ENCODE measurements at places on chromosomes 7 and 10.
A peak's percentile ranks its signal among the peaks of the same experiment; 100 is the strongest.

DNA sequence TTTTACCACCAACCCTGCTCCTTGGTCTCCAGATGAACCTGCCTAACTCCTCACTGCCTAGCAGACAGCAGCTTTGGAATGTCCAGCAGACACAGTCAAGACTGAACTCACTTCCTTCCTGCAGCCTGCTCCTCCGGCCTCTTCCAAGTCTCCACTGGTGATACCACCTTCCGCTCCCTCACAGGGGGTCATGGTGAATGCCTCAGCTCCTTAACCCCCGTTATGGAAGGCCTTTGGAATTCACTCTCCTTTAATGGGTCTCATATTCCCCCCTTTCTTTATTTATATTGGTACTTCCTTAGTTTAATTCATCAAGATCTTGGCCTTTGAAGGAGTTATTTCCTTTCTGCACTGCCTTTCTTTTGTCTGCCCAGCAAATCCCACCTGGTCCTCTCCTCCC is 44.9 kb upstream of the ZNF32 start:
- no peak for DNase-seq

DNA sequence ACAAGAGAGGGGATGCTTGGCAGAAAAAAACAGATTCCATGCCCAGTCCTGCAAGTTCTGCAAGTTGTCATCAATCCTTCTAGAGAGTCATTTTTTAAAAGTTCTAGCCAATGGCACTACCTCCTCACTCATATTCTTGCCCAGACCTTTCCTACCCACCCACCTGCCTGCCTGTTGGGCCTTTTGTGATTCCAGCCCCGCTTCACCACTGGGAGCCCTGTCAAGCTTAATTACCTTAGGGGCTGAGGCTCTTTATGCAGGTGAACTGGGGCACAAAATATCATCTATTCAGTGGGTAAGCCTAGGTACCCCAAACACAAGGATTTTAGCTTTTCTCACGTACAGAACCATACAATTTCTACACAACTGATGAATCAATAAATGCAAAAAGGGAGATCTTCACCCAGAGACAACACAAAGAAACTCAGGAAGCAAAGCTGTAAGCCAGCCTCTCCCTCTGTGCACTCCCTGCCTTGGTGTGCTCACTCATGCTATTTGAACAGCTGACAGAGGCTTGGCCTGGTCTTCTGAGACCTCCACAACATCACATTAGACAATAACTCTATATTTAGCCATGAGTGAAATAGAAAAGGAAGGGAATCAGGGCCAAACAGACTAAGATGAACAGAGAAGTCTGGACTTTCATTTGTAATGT is 222.6 kb downstream of the HTR7 start:
- no peak for DNase-seq

GRCh38 chr7:30559611-30560010 is 35.1 kb upstream of the GARS1 start:
- DNase-seq, result no peak

- no peak for DNase-seq
These were observed 76.7 kb downstream of the ANK3 start for GRCh38 chr10:60312818-60313588.

GRCh38 chr7:72057796-72058195 is 354.3 kb downstream of the CALN1 start:
- DNase-seq, result no peak

DNA sequence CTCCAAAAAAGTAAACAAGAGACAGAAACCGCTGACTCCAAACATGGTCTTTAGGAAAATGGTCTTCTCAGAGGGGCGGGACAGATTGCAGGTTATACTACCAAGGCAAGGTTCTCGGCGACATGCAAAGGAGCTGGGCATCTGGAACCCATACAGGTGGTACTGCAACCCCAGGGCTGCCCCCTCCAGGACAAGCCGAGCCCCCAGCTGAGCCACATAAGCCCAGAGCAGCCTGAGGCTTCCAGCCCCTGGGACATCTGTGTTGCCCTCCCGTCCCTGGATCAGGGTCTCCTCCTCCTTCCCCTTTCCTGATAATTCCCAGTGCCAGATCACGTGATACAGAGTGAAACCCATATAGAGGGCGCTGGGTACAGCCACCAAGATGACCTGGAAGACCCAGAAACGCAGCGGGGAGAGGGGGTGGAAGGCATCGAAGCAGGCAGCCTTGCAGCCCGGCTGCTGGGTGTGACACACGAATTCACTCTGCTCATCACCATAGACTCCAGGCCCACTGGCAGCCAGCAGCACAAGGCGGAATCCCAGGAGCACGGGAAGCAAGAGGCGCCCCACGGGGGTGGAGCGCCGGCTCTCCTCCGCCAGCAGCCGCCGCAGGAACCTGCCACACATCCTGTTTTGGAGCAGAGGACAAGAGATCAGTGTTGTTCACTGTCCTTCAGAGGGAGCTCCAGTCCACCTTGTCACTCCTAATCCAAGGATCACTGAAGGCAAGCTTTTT is at the start of gene GJC3:
TSS of gene GJC3 (minus strand) at position 627 of the 736 bp plus-strand sequence. CDS start at position 627, 0 bp downstream.
- DNase-seq, result peak; percentile 27

DNA sequence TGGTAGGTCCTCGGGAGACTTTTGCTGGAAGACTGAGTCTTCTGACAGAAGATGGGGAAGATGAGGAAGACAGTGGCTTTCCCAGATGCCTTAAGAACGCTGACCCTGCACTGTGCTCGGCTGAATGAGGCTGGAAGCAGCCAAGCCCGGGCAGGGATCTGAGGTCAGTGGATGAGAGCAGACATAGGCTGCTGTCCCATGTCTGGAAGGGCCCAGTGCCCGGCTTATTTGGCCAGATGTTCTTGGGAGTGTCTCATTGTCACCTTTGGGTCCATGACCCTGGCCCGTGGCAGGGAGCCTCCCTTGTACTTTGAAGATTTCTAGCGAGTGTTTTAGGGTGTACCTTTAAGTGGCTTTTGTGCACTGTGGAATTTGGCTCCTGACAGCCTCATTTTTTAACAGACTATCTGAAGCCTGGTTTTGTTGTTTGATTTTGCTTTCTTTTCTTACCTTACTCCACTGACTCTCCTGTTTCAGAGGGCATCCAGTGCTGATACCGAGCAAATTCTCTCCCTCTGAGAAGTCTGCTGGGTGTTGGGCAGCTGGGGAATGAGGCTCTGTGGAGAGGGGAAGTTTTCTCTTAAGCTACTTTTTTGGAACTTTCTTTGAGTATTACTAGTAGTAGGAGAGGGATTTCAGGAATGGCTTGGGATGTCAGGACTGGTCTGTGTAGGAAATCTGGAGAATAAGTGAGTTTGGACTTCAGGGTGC is 61.4 kb downstream of the CREB5 start:
- no peak for DNase-seq

GRCh38 chr7:772005-772294 is 44.9 kb upstream of the PRKAR1B start:
- no peak for DNase-seq

DNA sequence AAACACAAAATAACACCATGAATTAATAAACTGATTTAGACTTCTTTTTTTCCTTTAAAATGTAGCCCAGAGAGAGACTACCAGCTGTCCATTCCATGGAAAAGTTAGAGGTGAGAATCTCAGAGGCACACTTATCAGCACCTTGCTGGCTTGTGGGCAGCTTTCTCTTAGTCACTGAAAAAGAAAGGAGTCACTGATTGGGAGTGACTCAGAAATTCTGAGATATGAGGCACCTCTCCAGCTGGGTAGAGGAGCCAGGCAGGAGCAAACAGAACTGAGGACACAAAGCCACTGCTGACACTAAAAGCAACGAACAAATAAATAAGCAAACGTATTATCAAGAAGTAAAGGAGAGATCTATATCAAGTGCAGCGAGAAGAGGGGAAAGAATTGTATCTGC is 310.6 kb downstream of the PARD3 start:
- no peak for DNase-seq

GRCh38 chr10:112812586-112812985 is 137.5 kb upstream of the TCF7L2 start:
- no peak for DNase-seq

DNA sequence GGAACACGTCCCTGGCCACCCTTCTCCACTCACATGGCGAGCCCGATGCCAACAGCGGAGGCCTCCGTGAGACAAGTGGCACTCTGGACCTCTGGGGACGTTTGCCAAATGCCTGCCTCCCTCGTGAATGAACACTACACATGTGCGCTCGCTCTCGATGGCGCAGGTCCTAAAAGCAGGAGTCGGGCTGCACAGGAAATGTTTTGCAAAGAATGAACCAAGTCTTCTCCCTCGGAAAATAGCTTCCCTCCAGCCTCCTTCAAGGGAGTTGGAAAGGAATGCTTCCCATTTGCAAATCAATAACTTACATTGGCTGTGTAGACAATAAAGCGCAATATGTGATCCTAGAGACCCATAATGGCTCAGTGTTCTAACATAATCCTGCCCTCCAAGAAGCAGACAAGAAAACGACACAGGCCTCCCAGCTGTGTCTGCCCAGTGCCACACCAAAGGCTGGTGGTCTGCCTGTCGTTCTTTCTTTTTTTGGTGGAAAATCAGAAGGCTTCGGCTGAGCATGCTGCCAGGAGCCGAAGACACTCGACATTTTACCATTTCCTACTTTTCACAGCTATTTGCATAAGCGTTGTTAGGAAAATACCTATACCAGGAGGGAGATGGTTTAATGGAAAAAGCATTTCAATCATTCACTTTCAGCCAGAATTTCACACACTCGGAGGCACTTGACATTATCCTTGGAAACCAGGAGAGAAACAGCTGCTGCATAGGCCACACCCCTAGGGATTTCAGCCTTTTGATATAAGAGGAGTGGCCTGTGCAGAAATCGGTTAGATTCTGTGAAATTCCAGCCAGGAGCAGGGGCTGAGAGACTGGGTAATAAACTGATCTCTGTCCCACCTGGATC is 38.4 kb downstream of the ATXN7L1 start:
- DNase-seq, result no peak

DNA sequence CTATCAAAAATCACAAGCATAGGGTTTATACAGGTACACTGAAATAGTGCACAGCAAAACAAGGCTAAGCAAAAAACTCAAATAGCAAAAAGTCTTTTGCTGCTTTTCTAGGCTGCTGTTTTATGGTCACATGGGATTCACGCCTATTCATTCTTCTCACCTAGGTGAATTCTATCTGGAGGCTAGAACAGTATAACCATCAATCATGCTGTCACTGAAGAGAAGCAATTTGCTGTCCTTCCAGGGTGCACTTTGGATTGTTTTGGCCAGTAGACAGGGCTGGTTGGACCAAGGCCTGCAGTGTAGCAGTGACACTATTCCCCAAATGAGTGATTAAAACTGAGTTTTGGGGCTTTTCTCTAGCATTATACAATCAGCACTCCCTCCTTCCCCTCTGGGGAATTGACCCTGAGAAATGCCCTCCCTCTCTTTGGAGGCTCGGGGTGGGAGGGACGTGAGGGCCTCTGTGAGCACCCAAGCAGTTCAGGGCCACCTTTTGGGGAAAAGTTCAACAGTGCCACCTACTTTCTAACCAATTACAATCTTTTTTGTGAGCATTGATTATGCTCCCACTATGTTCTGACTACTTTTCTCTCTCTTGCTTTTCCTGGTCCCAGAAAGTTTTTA is 16.2 kb upstream of the SND1 start:
- DNase-seq, result no peak

GRCh38 chr10:17872191-17873091 is 63.3 kb downstream of the MRC1 start:
- no peak for DNase-seq

DNA sequence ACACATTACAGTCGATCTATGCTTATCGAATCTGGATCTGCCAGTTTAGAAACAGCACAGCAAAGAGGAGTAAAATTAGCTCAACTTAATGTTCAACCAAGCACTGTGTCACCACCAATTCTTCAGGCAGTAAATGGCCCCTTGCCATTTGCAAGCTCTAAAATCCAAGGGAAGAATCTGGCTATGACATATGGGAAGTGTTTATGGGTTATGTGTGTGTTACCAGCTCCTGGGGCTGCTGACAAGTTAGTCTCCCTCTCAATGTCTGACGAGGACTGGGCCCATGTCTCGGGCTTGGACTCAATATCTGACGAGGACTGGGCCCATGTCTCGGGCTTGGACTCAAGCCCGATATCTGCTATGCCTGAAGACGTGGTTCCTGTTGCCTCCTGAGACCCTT is 5.7 kb upstream of the ITIH2 start:
- DNase-seq, result no peak

- no peak for DNase-seq
These were observed 132.1 kb downstream of the TACC2 start for GRCh38 chr10:122121059-122121458.

GRCh38 chr7:28318101-28318762 is 94.1 kb upstream of the CREB5 start:
- no peak for DNase-seq

DNA sequence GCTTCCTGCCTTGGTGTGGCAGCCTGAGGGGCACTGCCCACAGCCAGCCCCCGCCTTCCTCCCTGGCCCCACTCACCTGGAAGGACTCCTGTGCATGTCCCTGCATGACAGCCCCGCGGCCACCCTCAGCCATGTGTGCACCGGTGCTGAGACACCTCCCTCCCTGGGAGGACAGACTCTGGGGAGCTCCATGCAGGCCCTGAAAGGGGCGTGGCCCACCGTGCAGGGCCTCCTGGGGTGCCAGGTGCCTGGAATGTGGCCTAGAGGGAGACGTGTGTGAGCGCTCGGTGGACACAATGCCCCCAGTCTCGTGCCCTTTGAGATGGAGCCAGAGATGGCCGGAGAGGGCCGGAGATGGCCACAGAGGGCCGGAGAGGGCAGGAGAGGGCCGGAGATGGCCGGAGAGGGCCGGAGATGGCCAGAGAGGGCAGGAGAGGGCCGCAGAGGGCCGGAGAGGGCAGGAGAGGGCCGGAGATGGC is 59.1 kb upstream of the PPP2R2D start:
- no peak for DNase-seq

- no peak for DNase-seq
These were observed 948.8 kb downstream of the GRM8 start for GRCh38 chr7:126303926-126304325.

DNA sequence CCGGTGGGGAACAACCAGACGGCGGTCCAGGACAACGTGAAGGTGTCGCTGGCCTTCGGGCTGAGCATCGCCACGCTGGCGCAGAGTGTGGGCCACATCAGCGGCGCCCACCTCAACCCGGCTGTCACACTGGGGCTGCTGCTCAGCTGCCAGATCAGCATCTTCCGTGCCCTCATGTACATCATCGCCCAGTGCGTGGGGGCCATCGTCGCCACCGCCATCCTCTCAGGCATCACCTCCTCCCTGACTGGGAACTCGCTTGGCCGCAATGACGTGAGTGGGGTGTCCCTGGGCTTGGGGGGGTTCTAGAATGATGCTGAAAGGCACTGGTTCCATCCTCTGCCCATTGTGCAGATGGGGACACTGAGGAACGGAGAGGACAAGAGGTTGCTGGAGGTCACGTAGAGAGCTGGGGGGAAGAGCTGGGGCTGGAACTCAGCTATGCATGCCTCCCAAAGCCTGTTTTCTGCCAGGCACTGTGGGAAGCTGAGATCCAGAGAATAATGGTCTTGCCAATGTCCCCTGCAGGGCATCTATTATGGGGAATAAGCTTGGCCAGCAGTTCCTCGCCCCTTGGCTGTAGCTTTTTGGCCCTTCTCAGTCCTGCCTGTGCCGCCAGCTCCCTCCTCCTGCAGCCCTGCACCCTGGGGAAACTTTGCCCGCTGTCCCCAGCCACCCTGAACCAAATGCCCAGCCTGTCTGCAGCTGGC is 523 bp downstream of the AQP1 start:
- no peak for DNase-seq

DNA sequence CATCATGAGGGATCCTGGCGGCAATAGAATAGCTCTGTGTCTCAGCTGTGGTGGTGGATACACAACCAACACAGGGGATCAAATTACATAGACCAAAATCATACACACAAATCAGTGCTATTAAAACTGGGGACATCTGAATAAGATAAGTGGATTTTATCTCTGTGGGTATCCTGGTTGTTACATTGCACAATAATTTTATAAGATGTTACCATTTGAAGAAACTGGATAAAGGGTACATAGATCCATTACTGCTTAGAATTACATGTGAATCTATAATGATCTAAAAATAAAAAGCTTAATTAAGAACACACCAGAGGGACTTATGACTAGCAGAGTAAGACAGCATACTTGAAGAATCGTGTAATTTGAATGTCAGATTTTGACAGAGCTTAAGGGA is 8.2 kb upstream of the FAM3C start:
- no peak for DNase-seq
